ENCODE measurements at places on chromosomes 16 and 17.

- DNase-seq = no peak
Observed at GRCh38 chr17:37614823-37615222, 5.6 kb upstream of the SYNRG start.

- DNase-seq = no peak
Observed at GRCh38 chr17:46044989-46045388, 45.9 kb downstream of the STH start.

DNA sequence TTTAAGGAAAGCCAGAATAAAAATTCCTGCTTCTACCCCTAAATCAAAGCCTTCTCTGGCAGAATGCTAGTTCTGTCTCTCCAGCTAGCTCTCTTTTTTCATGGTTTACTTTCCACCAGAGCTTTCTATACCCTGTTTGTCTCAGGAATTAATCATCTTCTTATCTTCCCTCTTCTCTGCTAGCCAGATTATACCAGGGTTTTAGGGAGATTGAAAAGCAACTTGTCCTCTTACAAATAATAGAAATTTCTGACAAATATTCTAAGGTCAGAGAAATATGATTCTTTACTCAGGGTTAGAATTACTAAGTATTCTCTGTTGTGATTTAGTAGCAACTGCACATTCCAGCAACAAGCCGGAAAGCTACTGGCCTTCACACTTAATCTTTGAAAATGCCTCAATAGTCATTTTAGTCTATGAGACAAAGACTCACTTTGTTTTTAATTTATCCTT, 166.4 kb downstream of the TANC2 start:
- DNase-seq = no peak

- no peak for DNase-seq
Observed at GRCh38 chr16:51968749-51969148, 578.2 kb downstream of the TOX3 start.

DNA sequence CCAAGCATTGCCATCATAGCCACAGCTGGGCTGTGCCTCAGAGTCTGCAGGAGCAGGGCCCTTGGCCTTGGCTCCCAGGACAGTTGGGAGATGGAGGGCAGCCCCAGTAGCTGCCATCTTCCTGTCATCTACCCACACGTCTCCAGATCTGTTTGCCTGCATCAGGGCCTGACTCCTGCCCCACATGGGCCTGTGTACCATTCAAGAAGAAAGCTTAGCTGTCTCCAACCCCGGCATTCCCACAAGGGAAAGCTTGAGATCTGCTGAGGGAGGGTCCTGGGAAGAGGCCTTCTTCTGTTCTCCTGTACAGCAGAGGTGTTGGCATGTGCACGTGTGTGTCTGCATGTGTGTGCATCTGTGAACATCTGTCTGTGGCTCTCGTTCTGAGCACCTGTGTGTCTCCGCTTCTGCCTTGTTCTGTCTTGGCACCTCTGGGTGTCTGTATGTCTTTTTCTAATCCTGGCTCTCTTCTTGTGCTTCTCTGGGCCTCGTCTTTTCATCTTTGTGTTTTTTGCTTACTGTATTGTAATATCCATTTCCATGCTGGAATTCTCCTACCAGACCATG, 122.2 kb downstream of the MRM1 start:
- DNase-seq = no peak

DNA sequence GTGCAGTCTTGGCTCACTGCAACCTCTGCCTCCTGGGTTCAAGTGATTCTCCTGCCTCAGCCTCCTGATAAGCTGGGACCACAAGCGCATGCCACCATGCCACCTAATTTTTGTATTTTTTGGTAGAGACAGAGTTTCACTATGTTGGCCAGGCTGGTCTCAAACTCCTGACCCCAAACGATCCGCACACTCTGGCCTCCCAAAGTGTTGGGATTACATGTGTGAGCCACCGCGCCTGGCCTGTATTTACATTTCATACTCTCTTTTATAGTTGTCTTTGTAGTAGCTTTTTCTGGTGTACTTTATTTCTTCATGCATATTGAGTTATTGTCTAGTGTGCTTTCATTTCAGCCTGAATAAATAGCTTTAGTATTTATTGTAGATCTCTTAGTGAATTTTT, 10.1 kb upstream of the ADORA2B start:
- DNase-seq = no peak

- no peak for DNase-seq
Observed at GRCh38 chr16:72858665-72859493, 189.0 kb downstream of the ZFHX3 start.

- no peak for DNase-seq
Observed at GRCh38 chr17:74631468-74632450, 8.2 kb upstream of the CD300E start.

GRCh38 chr17:69048634-69049033, 12.1 kb downstream of the ABCA9 start:
- no peak for DNase-seq

- peak; percentile 5 for DNase-seq
Observed at GRCh38 chr16:56013962-56014552, 138.9 kb upstream of the CES5A start.

DNA sequence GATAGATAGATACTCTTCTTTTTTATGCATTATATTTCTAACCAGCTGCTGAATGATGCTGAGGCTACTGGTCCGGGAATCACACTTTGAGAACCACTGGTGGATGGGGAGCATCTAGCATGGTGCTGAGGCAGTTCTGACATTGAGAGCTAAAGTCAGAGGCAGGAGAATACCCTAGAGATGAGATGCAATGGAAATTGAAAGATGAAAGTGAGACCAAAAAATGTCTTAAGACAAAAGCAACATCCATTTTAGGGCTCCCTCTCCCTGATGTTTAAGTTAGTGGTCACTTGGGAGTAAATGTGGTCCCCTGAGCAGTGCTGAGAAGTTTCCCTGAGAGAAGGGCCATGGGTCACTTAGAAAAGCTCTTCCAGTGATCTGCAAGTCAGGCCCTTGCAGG, 6.8 kb downstream of the PCTP start:
- no peak for DNase-seq

DNA sequence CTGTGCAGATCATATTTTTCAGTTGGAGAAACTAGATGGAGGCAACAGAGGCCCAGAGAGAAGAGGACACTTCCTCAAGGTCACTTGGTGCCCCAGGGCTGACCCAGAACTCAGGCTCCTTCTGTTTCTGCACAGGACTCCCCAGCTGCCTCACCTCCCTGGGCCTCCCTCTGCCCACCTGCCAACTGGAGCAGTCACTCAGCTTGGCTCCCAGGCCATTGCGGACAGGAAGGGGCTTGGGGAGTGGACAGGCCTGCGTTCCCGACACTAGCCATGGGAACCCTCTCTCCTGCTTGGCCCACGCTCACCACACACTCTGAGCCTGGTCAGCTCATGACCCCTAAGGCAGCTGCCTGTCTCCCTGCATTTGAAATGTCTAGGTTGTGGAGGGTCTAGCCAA, 78.1 kb upstream of the BRD7 start:
- DNase-seq = no peak

DNA sequence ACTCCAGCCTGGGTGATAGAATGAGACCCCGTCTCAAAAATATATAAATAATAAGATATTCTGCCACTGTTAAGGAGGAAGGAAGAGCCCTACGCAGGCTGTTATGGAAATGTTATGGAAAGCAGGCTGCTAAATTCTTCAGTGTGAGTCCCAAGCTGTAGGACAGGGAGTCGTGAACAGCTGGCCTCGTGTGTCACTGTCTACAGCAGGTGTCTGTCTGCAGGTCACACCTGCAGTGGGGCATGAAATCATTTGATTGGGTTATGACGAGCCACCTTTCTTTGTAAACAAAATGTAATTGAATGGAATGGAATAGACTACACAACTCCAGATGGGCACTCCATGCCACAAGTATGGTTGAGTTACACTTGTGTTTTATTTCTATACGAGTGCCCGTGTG, 15.6 kb upstream of the LITAF start:
- no peak for DNase-seq

GRCh38 chr16:11682655-11683096, 14.4 kb downstream of the SNN start:
- no peak for DNase-seq

- DNase-seq = peak; percentile 37
Observed at GRCh38 chr16:28218109-28218508, 6.3 kb upstream of the XPO6 start.

Measured in activated T-cell treated with anti-CD3 and anti-CD28 coated beads for 1 hour (primary cell).